ENCODE measurements at places on chromosomes 1 and 21.

DNA sequence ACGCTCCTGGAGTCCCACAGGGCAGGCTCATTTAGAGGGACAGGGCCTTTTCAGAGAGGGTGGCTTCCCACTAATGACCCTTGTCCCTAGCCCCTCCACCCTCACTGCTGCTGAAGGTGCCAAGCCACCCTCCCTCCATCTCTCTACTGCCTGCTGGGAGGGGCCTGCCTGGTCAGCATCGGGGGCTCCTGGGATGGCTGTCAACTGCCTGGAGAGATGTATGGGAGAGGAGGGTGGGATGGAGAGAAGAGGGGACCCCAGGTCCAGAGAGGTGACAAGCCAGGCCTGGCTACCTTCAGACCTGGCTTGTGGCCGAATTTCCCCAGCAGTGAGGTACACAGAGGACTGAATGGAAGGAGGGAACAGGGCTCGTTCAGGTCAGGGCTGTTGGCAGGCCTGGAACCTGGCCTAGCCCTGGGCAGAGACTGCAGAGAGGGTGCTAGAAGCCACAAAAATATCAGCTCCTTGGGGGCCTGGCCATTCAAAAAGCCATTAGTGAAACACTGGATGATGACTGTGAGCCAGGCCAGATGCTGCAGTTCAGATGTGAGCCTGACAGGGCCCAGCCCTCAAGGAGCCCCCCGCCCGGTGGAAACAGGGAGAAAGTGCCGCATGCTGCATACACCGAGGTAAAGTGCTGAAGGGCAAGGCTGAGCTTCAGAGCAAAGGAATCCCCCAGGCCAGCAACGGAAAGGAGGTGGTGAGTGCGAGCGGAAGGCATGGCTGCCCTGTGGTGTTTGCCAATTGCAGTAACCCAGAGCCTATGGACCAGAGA is 20.0 kb downstream of the MMEL1 start:
- DNase-seq, result no peak

- DNase-seq, result no peak
These were observed 38.2 kb downstream of the NTPCR start for GRCh38 chr1:232988572-232989040.

DNA sequence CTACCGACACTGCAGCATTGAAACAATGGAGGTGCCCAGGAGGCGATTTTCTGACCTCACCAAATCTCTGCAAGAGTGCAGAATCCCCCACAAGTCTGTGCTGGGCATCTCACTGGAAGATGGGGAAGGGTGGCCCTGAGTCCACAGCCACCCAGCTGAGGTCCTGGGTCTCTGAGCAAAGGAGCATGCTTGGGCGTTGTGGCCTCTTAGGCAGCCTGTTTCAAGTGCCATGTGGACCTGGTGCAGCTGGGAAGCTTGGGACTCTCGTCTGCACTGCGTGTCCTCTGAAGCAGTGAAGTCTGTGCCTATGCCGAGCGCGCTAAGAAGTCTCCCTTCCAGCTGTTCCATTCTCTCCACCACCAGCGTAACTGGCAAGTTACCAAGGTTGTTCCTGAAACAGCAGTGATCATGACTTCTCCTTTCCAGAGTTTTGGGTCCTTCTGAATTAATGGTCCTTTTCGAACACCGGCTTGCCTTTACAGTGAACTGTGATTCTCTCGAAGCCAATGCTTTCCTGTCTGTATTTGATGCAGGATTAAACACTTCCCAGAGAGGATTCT is 5.0 kb upstream of the PLA2G2C start:
- DNase-seq, result no peak

DNA sequence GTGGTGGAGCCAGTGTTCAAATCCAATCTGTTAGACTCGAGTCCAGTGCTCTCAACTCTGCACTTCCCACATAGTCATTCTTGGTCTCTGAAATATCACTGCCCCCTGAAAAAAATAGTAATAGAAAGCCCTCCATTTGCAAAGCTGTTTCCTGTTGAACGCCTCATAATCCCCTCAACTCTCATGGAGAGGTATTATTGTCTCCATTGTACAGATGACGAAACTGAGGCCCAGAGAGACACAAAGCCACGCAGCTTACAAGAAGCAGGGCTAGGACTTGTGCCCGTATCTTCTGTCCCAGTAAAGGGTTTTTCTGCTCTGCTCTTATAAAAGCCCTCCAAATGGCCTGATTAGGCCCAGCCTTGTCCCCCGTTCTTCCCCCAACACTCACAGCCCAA is 6.2 kb upstream of the ARHGEF19 start:
- no peak for DNase-seq

- DNase-seq, result no peak
These were observed 330.6 kb downstream of the RPS6KC1 start for GRCh38 chr1:213381572-213382084.

- no peak for DNase-seq
These were observed 149.0 kb upstream of the CACYBP start for GRCh38 chr1:174850726-174851125.

DNA sequence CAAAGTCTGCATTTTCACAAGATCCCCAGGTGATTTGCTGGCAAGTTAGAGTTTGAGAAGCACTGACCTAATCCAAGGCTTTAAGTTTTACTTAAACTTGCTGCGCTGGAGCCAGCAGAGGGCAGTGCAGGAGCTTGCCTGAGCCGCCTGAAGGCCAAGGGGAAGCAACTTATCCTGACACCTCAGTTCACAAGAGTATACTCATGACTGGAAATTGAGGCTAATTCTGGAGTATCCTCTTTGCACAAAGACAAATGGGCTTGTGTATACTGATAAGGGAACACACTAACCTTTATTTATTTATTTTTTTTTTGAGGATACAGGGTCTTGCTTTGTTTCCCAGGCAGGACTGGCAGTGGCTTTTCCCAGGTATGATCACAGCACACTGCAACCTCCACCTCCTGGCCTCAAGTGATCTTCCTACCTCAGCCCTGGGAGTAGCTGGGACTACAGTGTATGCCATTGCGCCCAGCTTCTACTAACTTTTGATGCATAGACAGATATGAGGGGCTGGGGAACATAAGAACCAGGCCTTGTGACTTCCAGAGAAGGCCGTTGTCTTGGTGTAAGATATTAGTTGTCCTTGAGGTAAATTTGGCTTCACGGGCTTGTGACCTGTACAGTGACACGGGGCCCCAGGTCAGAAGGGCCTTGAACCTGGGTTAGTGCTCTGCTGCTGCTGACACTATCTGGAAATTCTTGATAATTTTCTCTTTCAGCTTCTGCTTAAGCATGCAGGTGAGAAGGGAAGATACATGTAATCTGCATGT is 29.0 kb upstream of the SLAMF1 start:
- peak; percentile 7 for DNase-seq

GRCh38 chr1:166882893-166883292 is 6.8 kb upstream of the TADA1 start:
- DNase-seq, result no peak

DNA sequence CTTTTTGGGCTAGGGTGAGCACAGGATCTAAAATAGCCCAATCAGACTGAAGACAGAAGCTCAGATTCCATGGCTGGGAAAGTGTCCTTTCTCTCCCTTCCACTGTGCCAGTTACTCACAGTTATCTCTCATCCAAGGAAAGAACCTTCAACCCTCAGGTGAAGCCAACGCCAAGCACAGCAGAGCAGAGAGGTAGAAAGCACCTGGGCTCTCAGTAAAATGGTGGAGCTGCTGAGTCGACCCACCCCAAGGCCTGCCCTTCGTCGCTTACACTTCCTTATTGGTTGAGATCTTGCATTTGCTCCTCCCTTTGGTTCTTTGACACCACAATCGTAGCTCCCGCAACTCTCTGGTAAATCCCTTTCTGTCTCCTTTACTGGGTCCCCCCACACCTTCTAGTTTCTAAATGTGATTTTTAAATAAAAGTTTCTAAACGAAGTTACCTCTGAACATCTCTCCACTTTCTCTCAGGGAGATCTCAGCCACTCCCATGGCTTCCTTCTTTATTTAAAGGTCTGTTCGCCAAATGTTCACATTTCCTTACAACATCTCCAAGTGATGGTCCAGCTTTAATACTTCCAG is 27.5 kb upstream of the SLC30A1 start:
- DNase-seq, result no peak

- DNase-seq, result no peak
These were observed 320.0 kb downstream of the CAMTA1 start for GRCh38 chr1:7105269-7105668.

- DNase-seq, result peak; percentile 51
These were observed 82.2 kb upstream of the BMP8A start for GRCh38 chr1:39409055-39409816.

- DNase-seq, result no peak
These were observed 229.5 kb upstream of the USP24 start for GRCh38 chr1:55444667-55445066.

DNA sequence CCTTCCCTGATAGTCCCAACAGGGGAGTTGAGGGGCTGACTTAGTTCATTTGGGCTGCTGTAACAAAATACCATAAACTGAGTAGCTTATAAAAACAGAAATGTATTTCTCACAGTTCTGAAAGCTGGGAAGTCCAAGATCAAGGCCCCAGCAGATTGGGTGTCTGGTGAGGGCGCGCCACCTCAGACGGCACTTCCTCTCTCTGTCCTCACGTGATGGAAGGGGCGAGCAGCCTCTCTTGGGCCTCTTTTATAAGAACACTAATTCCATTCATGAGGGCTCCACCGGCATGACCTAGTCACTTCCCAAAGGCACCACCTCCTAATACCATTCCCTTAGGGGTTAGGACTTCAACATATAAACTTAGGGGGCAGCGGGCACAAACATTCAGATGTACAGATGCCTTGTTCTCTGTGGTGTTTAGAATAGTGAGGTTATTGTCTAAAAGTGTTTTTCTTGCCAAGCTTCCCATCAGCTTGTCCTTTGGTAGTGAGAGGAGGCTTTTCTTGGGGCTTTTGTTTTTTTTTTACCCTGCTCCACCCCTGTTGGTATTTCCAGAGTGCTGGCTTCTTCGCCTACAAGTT is 20.3 kb downstream of the NIPAL3 start:
- no peak for DNase-seq

DNA sequence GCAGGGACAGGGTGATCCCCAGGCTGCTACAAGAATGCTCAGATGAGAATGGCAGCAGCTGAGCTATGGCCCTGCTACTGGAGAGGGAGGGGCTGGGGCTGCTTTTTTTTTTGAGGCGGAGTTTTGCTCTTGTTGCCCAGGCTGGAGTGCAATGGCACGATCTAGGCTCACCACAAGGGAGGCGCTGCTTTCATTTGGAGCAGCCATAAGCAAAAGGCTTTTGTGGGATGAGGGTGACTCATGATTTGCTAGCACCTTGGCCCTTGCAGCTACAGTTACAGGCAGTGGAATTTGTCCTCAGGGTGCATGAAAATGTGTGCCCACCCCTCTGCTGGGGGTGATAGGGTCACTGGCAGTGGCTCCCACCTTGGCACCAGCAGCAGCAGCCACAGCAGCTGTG is 32.4 kb upstream of the CYP4A22 start:
- no peak for DNase-seq

GRCh38 chr1:234725177-234726132 is 115.5 kb upstream of the IRF2BP2 start:
- no peak for DNase-seq

DNA sequence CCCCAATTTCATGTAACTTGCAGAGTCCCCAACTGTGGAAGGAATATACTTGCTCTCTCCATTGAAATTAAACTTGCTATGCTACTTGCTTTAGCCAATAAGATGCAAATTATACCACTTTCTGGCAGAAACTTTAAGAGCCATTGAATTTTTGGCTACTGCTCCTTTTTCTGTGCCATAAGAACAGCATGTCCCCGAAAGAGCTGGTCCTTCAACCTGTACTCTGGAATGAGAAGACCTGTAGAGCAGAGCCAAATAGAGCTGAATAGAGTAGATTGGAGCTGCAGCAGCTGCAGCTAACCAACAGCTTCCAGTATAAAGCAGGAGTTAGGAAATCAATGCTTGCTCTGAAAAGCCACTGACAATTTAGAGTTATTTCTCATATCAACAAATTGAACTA is 472.3 kb upstream of the B3GALT2 start:
- DNase-seq, result no peak

- DNase-seq, result no peak
These were observed 1.1 kb downstream of the TXNIP start for GRCh38 chr1:145995148-145995881.

GRCh38 chr21:44765231-44766013 is 36.2 kb downstream of the UBE2G2 start:
- DNase-seq, result no peak

GRCh38 chr1:64356636-64357256 is 113.2 kb upstream of the CACHD1 start:
- no peak for DNase-seq

- no peak for DNase-seq
These were observed 158.6 kb downstream of the PGBD5 start for GRCh38 chr1:230267338-230268065.

- DNase-seq, result no peak
These were observed 1.0 kb upstream of the KAZN start for GRCh38 chr1:14597343-14598006.

DNA sequence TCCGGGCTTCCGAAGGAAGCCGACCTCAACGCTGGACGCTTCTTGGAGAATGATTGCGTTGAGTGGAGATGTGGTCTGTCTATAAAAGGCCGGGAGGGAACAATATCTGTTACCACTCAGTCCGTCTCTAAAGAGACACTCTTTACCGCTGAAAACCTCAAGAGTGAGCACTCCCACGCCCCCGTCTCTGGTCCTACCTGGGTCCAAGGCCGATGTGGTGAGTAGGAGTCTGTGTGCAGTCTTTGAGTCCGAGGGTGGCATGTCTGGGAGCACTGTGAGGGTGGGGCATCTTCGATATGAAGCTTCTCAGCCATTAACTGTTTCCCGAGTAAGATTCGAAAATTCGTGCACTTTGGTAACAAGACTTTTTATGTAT is 576 bp downstream of the ZFP69 start:
- no peak for DNase-seq

DNA sequence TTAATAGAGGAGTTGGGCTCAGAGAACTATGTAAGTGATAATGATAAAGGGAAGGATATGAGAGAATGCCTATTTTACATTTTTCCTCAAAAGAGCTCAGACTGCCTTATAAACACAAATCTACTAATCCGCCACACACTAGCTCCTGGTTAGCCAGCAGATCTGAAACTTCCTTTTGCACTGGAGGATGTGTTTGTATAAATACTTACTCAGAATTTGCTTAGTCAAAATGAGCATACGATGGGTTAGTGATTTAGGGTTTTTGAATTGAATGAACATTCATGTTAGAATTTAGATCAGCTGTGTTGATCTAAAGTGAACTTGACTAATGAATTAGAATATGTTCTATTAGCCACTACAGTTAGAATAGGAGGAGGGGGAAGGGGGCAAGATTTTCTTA is 9.1 kb upstream of the IER5 start:
- no peak for DNase-seq

- DNase-seq, result no peak
These were observed 30.2 kb upstream of the EXOSC10 start for GRCh38 chr1:11129649-11130390.

- no peak for DNase-seq
These were observed 463.9 kb downstream of the PCP4 start for GRCh38 chr21:40331172-40331571.

- no peak for DNase-seq
These were observed 477.1 kb upstream of the NEGR1 start for GRCh38 chr1:72759486-72759885.

GRCh38 chr1:2583871-2584351 is 2.7 kb upstream of the PRXL2B start:
- no peak for DNase-seq

DNA sequence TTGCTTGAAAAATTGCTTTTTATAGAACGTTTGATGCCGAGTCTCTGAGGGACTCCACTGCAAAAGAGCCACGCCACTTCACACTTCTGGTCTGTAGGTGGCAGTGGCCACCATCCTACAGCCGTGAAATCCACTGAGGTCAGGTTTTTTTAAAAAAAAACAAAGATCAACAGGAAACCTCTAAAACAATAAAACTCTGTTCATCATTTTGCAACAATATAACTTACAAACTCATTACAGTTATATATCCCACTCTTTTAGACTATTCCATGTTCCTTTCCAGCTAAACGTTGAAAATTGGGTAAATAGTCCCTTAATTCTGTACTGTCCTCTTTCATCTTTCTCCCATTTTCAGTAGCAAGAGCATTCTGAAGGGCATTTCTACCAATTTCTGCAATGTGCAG is 64.6 kb upstream of the FMN2 start:
- DNase-seq, result peak; percentile 31
